ENCODE measurements at places on chromosomes 4 and X.

GRCh38 chr4:16707874-16708273 lies 190.6 kb downstream of the LDB2 start:
- no peaks in the 10 kb centered on the region for H3K36me3 ChIP-seq
- no peaks in the 10 kb centered on the region for H3K4me1 ChIP-seq
- H3K27me3 ChIP-seq, result no peaks in the 10 kb centered on the region
- DNase-seq, result no peak
- H3K27ac ChIP-seq, result no peak overlapping the region

DNA sequence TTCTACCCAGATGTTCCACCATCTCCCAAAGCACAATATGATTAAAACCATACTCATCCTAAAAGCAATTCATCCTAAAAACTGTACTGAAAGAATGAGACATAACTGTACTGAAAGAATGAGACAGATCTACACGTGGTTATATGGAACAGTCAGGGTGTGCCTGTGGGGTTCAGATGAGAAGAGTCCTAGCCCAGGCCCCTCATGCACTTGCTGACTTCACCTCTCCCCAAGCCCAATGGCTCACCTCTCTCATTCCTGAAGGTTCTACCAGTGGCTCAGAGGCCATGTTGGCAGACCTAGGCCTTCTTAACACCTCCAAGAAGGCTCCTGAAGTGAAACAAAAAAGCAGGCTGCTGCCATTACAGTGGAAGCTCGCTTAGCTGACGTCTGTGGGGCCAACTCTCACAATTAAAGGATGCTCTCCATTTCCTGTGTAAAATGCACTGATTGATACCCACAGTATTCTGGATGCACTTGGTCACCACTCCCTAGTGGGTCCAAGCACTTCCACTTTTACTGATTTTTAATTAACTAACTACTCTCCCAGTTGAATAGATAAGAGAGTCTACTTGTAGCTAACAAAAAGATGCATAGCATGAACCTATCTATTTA lies 3.8 kb downstream of the PLAC1 start:
- no peak overlapping the region for H3K4me3 ChIP-seq
- no peaks in the 10 kb centered on the region for H3K27me3 ChIP-seq
- no peaks in the 10 kb centered on the region for H3K36me3 ChIP-seq
- peaks cover 9% of the 10 kb centered on the region for H3K4me1 ChIP-seq
- no peak overlapping the region for H3K27ac ChIP-seq

- H3K4me1 ChIP-seq, result peaks cover 8% of the 10 kb centered on the region
- peaks cover 14% of the 10 kb centered on the region for H3K27me3 ChIP-seq
- DNase-seq, result peak; percentile 71
- H3K36me3 ChIP-seq, result no peaks in the 10 kb centered on the region
These were observed 774 bp downstream of the ARMCX2 start for GRCh38 chrX:101658661-101659491.

DNA sequence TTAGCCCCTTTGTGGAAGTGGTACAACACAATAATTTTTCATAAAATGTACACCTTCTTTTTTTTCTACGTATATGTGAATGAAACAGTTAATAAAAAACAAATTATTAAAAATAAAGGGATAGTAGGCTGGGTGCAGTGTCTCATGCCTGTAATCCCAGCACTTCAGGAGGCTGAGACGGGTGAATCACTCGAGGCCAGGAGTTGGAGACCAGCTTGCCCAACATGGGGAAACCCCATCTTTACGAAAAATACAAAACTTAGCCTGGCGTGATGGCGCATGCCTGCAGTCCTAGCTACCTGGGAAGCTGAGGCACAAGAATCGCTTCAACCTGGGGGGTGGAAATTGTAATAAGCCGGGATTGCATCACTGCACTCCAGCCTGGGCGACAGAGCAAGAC lies 244.9 kb downstream of the RAPGEF2 start:
- H3K4me3 ChIP-seq, result no peak overlapping the region
- no peak overlapping the region for H3K27ac ChIP-seq
- H3K36me3 ChIP-seq, result peaks cover 24% of the 10 kb centered on the region
- H3K4me1 ChIP-seq, result peaks cover 4% of the 10 kb centered on the region
- no peaks in the 10 kb centered on the region for H3K27me3 ChIP-seq
- DNase-seq, result no peak

GRCh38 chrX:38970074-38970473 lies 168.8 kb downstream of the MID1IP1 start:
- H3K36me3 ChIP-seq, result no peaks in the 10 kb centered on the region
- H3K4me3 ChIP-seq, result no peak overlapping the region
- peaks cover 3% of the 10 kb centered on the region for H3K4me1 ChIP-seq

- no peak overlapping the region for H3K27ac ChIP-seq
- peaks cover 59% of the 10 kb centered on the region for H3K36me3 ChIP-seq
- no peak overlapping the region for H3K4me3 ChIP-seq
- DNase-seq, result no peak
- H3K4me1 ChIP-seq, result peaks cover 42% of the 10 kb centered on the region
- H3K27me3 ChIP-seq, result no peaks in the 10 kb centered on the region
These were observed 58.3 kb downstream of the GPRIN3 start for GRCh38 chr4:89249313-89249712.

DNA sequence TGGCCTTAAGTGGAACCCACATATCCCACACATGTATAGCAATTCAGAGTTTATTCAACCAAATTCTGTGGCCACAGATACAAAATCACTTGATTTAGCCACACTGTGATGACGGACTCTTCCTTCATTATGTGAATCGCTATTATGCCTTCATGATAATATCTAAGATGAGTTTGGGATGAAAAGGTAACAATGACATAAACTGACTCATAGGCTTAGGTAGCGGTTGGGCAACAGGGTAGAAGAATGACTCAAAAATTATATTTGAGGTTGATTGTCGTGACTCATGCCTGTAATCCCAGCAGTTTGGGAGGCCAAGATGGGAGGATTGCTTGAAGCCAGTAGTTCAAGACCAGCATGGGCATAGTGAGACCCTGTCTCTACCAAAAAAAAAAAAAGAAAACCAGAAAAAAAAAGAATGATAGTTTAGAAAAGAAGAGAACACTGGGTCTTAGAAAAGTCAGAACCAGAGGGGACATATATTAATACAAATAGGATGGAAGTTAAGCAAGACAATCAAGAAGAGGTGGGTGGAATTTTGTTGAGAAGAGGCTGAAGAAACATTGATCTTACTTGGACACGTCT lies 70.4 kb upstream of the USP9X start:
- no peak overlapping the region for H3K27ac ChIP-seq
- no peak for DNase-seq
- no peak overlapping the region for H3K4me3 ChIP-seq
- peaks cover 2% of the 10 kb centered on the region for H3K36me3 ChIP-seq
- H3K4me1 ChIP-seq, result peaks cover 20% of the 10 kb centered on the region

DNA sequence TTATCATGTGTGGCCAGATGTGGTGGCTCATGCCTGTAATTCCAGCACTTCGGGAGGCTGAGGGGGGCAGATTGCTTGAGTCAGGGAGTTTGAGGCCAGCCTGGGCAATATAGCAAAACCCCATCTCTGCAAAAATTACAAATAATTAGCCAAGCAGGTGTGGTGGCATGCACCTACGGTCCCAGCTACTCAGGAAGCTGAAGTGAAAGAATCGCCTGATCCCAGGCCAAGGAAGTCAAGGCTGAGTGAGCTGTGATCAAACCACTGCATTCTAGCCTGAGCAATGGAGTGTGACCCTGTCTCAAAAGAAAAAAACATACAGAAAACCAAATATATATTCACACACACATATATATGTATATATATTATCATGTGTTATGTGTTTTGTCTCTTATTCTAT lies 15.0 kb downstream of the APELA start:
- peaks cover 25% of the 10 kb centered on the region for H3K27me3 ChIP-seq
- no peaks in the 10 kb centered on the region for H3K36me3 ChIP-seq

DNA sequence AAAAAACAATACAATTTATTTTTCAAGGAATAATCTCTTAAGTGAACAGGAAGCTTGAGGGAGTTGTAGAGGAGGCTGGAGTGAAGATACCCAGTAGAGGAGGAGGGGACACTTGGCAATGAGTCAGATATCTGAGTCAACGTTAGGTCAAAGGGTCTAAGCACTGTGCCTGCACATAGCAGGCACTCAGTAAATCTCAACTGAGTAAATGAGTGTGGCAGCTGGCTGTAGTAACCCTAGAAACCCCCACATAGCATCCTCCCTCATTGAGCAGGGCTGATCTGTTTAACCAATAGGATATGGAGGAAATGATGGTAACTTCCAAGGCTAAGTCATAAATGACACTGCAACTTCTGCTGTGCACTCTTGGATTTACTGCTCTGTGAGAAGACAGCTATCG lies 186.0 kb upstream of the FAM241A start:
- H3K36me3 ChIP-seq, result no peaks in the 10 kb centered on the region
- no peak overlapping the region for H3K27ac ChIP-seq
- H3K4me1 ChIP-seq, result no peaks in the 10 kb centered on the region
- no peak overlapping the region for H3K4me3 ChIP-seq
- no peak for DNase-seq

DNA sequence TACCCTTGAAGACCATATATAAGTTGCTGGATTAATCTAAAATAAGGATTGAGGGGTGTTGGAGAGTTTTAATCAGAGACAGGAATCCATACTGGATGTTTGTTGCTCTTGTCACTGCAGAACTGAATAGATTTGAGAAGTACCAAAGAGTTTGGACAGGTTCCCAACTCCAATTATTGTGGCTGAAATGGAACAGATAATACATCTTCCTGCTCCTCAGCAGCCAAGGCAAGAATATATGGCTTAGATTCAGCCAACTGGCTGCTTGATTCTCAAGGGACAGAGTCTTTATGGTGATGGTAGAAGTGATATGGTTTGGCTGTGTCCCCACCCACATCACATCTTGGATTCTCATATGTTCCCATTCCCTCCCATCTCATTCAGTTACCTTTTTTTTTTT lies 97.0 kb upstream of the PDHA2 start:
- H3K27me3 ChIP-seq, result no peaks in the 10 kb centered on the region
- no peaks in the 10 kb centered on the region for H3K4me1 ChIP-seq
- H3K36me3 ChIP-seq, result no peaks in the 10 kb centered on the region

GRCh38 chr4:26489101-26489985 lies 941 bp downstream of the CCKAR start:
- H3K27me3 ChIP-seq, result peaks cover 23% of the 10 kb centered on the region
- H3K4me1 ChIP-seq, result no peaks in the 10 kb centered on the region
- no peak overlapping the region for H3K27ac ChIP-seq
- DNase-seq, result peak; percentile 36
- H3K36me3 ChIP-seq, result no peaks in the 10 kb centered on the region

DNA sequence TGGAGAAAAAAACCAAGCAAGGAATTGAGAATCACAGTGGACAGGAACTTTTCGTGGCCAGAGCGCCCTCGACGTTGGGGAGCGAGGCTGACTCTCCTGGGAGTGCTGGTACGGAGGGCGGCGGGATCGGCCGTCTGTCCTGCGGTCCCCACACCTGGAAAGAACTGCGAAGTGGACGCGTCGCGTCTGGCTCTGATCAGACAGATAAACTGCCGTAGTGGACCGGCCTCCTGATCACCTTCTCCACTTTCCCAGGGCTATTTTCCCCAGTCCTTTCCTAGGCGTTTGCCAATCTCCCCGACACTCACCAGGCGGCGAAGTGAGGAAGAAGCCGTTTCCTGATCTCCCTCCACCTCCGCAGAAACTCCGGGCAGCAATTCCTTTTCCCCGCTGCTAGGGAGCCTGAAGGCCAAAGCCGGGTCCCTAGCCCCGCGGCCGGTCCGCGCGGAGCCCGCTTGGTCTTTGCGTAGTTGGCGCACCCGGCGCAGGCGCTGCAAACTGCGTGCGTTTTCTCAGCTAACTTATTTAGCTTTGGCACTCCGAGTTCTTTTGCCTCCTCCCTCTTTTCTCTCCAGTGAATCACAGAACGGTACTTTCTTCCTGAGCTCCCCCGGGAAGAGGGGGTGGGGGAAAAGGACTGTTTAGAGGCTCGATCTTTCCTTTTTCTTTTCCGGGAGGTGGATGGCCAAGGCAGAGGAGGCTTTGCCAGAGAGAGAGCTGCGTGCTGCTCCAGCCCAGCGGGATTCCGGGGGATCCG lies at the start of gene ARSJ:
Gene ARSJ (minus strand): TSS at position 500 of the 757 bp plus-strand sequence. CDS start 813 bp downstream, outside the sequence.
- no peaks in the 10 kb centered on the region for H3K36me3 ChIP-seq
- H3K27me3 ChIP-seq, result peaks cover 58% of the 10 kb centered on the region
- peaks cover 10% of the 10 kb centered on the region for H3K4me1 ChIP-seq
- H3K4me3 ChIP-seq, result peak within 1 kb of the TSS; percentile 56
- H3K27ac ChIP-seq, result no peak within 1 kb of the TSS
- DNase-seq, result no peak

- H3K27ac ChIP-seq, result no peak overlapping the region
- no peaks in the 10 kb centered on the region for H3K4me1 ChIP-seq
- DNase-seq, result no peak
- no peaks in the 10 kb centered on the region for H3K36me3 ChIP-seq
- H3K27me3 ChIP-seq, result peaks cover 11% of the 10 kb centered on the region
- H3K4me3 ChIP-seq, result no peak overlapping the region
These were observed 23.4 kb downstream of the CYTL1 start for GRCh38 chr4:4995908-4996265.

GRCh38 chrX:10175319-10175871 lies 18.6 kb downstream of the CLCN4 start:
- H3K4me1 ChIP-seq, result peaks cover 5% of the 10 kb centered on the region
- no peaks in the 10 kb centered on the region for H3K36me3 ChIP-seq
- H3K4me3 ChIP-seq, result no peak overlapping the region
- no peak for DNase-seq
- no peak overlapping the region for H3K27ac ChIP-seq

GRCh38 chr4:41749631-41750039 lies 1.1 kb upstream of the PHOX2B start:
- H3K4me1 ChIP-seq, result no peaks in the 10 kb centered on the region
- H3K27me3 ChIP-seq, result peaks cover 91% of the 10 kb centered on the region
- H3K27ac ChIP-seq, result no peak overlapping the region
- peaks cover 9% of the 10 kb centered on the region for H3K36me3 ChIP-seq
- no peak for DNase-seq

DNA sequence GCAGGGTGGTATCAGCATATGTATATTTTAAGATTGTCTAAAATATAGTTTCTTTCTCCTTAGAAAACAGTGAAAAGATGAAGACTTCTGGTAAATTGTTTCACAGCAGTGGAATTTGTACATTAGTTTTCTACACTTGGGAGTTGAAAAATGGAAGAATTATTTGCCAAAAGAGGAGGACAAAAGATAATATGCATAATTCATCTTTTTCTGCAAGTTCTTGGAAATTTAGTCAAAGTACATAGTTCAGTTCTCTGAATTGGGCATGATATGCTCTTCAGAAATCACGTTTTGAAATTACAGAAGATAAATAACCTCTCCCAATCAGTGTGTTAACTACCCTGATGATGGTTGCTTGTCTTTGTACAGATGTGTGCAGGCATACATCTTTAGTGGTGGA lies 47.0 kb downstream of the RBPJ start:
- DNase-seq, result no peak
- peaks cover 29% of the 10 kb centered on the region for H3K36me3 ChIP-seq
- H3K27me3 ChIP-seq, result no peaks in the 10 kb centered on the region
- no peak overlapping the region for H3K27ac ChIP-seq

DNA sequence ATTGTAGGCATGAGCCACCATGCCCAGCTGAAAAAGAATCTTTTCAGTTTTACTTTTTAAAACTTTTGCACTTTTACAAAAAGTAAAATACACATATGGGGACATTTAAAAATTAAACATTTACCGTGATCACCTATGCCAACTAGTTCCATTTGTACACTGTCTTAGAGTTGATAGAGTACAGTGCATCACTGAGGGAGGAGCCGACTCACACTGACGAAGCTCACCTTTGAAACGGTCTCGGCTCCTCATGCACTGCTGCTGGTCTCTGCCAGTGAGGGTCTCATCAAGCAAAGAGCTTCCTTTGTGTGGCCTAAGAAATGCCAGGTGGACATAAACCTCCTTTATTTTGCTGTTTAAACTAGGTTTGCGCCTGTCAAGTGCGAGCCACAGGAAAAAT lies 50.0 kb downstream of the GRK4 start:
- H3K4me3 ChIP-seq, result no peak overlapping the region
- no peak overlapping the region for H3K27ac ChIP-seq
- DNase-seq, result no peak
- H3K36me3 ChIP-seq, result no peaks in the 10 kb centered on the region
- H3K4me1 ChIP-seq, result peaks cover 21% of the 10 kb centered on the region
- H3K27me3 ChIP-seq, result peaks cover 21% of the 10 kb centered on the region
